H1 (cell line): ENCODE measurements at places on chromosomes 5 and 9.

DNA sequence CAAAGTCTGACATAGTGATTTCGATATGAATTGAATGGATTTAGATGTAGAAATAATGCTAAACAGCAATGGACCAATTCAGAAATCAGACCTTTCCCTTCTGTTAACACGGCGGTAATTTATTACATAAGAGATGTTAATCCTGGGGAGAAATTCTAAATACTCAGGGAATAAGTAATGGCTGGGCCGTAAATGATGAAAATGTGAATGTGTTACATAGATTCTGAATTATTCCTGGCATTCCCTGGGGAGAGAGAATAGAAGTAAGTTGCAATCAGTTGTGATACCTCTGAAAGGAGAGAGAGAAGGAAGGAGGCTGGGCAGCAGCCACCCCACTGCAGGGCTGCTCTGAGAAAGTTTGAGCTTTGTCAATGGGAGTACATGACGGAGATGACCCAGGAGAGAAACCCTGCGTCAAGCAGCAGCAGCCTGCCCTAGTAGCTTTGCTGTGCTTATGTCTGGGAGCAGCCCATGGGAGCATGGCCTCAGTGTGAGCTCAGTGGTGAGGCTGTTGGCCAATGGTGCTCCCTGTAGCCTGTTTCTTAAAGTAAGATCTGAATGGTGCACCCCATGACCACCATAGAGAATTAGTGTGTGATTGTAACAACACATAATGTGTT lies 420.1 kb downstream of the MTRR start:
- DNase-seq: no peak

GRCh38 chr5:72599065-72599433 lies 91.8 kb upstream of the ZNF366 start:
- DNase-seq: no peak

GRCh38 chr5:112574536-112574935 lies 155.5 kb upstream of the EPB41L4A start:
- DNase-seq: no peak

DNA sequence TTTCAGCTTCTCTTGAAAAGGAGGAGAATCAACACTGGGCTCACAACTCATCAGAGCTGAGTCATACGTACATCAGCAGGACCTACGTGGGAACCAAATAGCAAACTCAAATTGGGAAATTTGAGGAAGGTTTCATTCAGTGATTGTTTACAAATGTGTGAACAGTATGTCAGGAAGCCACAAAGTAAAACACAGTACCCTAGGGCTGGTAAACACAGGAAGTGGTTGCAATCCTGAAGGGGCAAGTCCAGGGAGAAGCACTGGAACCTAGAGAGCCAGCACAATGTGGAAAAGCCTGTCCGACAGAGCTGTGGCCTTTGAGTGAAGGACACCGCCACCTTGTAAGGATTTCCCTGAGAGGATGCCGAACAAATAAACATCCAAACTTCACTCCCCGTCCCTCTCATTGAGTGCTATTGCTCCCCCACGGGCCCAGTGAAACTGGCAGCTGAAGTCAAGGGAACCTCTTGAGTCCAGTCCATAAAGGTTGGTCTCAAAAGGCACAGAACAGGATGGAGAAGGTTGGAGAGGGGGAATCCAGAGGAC lies 26.7 kb upstream of the RICTOR start:
- DNase-seq: no peak

DNA sequence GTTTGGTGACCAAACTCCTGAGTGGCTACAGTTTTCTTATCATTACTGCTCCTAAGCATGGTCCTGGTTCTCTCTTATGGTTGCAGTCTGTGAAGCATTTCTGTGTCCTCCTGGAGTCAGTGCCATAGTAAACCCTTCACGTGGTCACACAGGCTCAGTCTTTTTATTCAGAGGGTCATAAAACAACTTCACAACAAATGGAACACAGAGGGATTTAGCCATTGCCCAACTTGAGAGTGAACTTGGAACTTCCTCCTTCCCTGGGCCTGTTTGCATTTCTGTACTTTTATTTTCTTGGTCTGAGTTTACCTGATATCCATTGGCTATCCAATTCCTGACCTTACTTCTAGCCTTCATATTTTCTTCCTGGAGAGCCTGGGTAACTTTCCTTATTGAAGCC lies 144.9 kb downstream of the CCDC192 start:
- DNase-seq: no peak

DNA sequence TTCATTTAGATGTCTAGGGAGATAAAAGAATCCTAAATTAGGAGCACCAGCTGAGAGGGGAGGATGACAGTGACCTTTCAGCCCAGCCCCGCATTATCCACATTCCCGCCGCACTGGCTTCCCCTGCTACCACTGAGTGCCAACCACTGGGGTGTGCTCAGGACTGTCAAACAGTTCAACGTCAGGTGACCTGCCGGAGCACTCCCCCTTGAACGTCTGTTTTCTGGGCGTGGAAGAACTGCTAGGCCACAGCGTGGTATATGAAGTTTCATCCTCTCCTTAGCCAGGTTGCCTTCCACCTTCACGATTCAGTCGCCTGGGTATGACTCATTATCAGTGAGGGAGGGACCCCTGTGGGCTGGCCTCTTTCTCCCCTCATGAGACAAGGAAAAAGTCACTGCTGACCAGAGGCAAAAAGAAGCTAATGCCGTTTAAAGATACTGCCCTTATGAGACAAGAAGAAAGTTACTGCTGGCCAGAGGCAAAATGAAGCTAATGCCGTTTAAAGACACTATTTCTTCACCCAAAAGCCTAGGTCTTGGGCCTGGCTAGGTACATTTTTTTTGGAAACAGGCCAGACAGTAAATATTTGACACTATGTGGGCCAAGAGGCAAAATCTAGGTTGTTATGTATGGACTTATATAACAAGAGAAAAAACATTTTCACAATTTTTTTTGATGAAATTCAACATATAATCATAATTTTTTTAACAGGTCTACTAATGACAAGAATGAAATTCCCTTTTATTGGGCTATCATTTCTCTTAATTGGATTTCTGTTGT lies 4.6 kb downstream of the NMRK1 start:
- peak; percentile 55 for DNase-seq

DNA sequence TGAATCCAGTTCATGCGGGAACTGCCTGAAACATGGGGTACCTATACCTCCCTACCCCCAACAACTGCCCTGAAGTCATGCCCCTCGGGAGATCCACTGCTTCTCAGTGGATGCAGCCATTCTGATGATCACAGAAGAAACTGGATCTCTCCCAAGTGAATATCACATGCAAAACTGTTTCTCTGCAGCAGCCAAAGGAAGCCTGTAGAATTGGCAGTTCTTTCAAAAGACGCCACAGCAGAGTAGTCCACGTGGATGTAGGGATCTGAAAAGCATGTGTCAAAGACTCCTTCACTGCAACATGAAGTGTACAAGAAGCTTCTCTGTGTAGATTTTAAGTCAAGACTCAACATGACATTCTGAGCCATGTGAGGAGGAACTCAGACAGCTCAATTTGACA lies 286.7 kb downstream of the NR3C1 start:
- DNase-seq: no peak

- DNase-seq: no peak
These were observed 3.7 kb downstream of the HCN1 start for GRCh38 chr5:45692481-45692880.

- DNase-seq: no peak
These were observed 35.9 kb upstream of the TAF1L start for GRCh38 chr9:32671333-32671732.

GRCh38 chr9:116039893-116040292 lies 113.7 kb upstream of the PAPPA start:
- no peak for DNase-seq

GRCh38 chr9:136910901-136911245 lies 24.6 kb downstream of the TRAF2 start:
- no peak for DNase-seq
